ENCODE measurements at places on chromosomes 4 and X.

- DNase-seq: no peak
These were observed 71.8 kb upstream of the FHDC1 start for GRCh38 chr4:152864361-152864760.

DNA sequence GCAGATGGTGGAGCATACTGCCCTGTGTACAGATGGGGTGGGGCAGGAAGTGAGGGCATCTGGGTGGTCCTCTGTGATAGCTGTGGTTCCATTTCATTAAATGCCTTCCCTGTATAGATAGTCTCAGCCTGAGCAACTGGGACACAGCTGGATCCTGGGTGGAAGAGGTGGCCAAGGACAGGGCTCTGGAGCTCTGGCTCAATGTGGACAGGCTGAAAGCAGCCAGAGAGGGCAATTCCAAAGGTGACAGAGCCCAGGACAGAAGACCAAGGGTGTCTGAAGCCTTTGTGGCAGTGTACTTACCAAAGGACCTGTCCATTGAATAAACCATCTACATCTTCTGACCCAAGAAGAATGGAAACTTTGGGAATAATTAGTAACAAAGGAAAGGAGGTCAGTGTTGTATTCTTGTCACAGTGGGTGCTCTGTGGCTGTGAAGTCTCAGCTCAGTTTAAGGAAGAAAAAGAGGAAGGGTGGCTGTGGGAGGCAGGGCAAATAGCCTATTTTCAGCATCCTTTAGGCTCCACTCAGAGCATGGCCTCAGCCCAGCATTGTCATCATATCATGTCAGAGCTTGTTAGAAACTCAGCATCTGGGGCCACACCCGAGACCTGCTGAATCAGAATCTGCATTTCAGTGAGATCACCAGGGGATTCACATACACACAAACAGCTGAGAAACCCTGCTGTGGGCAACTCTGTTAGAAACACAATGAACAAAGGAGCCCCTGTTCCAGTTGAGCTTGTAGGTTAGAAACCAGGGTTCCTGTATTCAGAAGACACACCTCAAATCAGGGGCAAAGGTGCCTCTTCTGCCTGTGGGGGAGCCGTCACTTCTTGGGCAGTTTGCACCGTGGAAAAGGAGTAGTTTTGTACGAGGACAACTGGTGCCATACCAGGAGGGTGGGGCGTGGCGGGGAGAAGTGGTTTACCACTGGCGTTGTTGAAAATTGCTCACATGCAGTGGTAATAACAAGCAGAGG lies 168.6 kb downstream of the PTTG2 start:
- DNase-seq: peak; percentile 72

- DNase-seq: no peak
These were observed 108.7 kb downstream of the DHRSX start for GRCh38 chrX:2391869-2392606.

GRCh38 chr4:89347363-89348025 lies 39.9 kb upstream of the GPRIN3 start:
- no peak for DNase-seq

DNA sequence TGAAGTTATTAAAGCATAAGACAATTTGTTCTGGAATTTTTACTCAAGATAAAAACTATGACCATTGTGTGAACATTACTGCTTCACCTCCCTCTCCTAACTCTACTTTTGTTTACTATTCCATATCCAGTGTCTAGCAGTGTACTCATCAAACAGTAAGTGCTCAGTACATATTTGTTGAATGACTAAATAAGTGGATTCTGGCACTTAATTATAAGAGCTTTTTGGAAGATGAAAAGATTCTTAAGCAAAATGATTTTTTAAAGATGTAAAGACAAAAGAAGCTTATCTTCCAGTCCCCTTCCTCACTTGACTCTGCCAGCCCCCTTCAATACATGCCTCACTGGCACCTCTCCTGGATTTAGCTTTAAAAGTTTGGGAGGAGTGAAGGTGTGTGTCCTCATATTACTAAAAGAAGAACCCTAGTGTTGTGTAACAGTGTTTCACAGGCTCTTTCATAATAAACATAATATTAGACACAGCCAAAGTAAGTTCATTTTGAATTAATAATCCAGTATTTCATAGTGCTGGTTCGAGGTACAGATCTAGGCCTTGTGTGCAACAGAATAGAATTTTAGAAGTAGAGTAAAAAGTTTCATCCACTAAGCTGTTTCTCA lies 53.0 kb downstream of the GAB1 start:
- no peak for DNase-seq

DNA sequence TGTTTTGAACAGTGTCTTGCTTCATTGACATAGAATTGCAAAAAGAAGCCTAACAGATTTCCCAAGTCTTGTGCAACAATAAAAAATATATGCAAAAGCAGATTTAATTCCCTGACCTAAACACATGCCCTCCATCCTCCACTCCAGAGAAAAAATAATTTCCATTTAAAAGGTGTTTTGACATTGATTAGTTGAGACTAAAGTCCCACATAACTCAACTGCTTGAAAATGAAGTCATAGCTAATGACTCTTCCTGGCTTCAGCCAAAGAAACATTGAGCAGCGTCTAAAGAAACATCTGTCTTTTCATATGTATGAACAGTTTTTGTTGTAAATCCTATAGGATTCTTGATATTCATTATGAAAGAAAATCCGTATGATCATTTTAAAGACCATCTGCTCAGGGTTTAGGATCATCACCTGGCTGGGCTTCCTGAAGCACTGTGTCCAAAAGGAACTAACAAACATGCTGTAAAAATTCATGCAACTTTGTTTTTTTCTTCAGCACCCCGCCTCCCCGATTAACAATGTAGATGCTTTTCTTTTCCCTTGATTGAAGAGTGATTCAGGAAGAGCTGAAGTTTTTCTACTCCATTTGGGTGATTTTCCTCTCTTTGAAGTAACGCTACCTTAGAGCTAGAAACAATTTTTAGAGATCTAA lies 273.4 kb downstream of the HS3ST1 start:
- DNase-seq: no peak

DNA sequence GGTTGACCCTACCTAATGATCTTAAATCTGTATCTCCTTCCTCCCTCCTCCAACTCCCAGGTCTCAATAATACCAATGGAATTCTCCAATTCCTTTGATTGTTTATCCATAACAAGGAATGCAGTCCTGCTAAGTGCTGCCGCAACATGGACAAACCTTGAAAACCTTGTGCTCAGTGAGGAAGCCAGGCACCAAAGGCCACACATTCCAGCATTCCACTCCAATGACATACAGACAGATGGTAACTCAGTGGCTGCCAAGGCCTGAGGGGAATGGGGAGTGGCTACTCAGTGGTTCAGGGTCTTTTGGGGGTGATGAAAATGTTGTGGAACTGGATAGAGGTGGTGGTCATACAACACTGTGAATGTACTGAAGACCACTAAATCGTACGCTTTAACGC lies 10.4 kb downstream of the HAUS7 start:
- no peak for DNase-seq

DNA sequence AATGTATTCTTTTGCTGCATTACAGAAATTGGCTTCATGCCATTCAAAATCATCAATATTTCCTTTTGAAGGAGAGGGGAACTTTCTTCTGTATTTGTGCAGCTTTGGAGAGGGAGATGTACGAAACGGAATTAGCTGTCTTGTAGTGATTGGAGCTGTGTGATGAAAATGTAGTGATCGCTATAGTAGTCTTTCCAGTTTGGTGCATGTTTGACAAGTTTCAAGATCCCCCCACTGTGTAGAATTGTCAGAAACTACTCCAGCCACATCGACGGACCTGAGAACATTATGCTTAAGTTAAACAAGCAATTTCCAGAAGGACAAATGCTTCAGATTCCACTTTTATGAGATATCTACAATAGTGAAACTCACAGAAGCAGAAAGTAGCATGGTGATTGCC lies 21.6 kb upstream of the MAGEA1 start:
- DNase-seq: no peak

DNA sequence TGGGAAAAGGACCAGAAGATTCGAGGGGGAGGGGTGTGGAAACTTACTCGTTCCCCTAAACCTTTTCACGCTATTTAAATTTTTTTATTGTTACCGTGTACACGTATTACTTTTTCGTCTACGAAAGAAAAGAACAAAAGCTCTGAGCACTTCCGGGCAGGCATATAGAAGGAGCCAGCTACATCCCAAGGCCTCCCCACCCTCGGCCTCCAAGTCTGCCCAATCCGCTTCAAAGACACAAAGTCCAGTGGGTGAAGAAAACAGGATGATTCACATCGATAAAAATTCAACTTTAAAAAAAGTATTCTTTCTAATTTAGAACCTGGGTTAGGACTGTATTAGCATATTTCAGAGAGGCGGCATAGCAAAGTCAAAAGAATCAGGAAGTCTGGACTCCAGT lies 23.1 kb downstream of the SEL1L3 start:
- DNase-seq: no peak

DNA sequence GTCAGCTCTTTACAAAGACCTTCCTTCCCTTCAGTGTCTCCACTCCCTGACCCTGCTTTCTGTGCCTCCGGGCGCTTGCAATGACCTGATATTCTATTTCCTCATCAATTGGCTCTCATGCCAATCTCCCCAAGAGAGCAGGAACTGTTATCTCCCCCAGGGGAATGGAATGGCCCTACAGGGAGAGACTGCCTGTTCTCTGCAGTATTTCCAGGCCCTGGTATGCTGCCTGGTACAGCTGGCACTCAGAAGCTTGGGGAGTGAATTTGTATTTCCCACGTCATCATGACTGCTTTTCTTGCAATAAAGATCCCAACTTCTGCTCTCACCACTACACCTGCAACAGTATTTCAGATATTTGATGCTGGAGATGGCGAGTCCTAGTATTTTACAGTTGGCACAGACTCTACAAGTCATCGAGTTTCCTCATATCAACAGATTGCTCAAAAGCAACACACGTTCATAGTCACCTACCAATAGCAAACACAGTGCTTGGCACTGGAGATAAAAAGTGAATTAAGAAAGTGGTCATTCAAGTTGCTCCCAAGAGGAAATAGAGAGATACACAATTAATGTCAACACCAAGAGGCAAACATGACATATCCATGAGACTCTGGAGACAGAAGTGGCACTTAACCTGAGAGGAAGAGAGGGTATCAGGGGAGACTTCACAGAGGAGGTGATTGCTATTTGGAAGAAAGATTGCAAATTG lies 90.5 kb upstream of the EGFL6 start:
- DNase-seq: no peak

Data from stromal cell of bone marrow (primary cell).